Activated CD8-positive, alpha-beta memory T cell treated with anti-CD3 and anti-CD28 coated beads for 48 hours (primary cell): ENCODE measurements at places on chromosomes 6 and 20.

DNA sequence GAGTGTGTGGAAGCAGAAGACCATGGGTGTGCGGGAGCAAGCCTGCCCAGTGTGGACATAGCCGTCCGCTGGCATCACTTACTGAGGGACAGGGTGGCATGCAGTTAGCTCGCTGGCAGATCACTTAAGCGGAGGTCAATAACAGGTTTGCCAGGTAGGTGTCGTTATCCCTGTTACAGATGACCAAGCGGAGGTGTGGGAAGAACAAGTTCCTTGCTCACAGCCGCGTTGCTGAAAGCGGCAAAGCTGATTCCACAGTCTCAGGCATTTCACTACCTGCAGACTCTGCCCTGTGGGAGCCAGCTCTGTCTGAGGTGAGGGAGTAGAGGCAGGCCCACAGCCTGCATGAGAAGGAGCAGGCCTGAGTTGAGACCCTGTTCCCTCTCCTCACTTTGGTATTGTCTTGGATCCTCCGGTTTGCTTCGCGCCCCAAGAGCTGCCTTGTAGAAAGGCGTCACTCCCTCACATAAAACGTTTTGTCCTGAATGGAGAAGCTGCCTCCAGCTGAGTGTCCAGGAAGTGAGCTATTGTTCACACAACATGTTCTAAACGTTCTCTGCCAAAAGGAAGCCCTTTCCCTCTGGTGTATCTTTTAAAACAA lies 96.9 kb downstream of the TCP11 start:
- DNase-seq = no peak

DNA sequence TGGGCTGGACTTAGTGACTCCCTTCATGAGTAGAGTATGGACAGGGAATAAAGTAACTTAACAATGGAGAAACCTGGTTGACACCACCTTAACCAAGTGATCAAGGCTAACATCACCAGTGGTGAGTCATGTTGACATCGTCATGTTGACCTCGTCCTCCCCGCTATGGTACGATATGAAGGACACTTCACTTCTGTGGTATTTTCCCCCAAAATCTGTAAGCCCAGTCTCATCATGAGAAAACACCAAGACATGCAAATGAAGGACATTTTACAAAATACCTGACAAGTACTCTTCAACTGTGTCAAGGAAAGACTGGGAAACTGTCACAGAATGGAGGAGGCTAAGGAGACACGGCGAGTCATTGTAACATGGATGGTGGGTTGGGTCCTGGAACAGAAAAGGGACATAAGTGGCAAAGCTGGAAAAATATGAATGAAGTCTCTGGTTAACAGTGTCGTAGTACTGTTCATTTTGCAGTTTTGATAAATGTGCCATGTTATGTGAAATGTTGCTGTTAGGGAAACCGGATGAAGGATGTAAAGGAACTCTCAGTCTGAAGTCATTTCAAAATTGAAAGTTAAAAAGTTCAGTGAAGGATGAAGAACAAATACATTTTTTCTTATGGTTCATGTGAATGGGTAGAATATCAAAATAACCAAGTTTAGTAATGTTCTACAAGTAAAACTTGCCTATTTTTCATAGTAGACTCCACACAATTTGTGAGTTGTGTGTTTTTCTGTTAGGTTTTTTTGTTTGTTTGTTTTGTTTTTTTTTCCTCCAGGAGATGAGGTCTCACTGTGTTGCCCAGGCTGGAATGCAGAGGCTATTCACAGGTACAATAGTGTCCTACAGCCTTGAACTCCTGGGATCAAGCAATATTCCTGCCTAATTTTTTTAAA lies 247.5 kb downstream of the TMEM242 start:
- no peak for DNase-seq

DNA sequence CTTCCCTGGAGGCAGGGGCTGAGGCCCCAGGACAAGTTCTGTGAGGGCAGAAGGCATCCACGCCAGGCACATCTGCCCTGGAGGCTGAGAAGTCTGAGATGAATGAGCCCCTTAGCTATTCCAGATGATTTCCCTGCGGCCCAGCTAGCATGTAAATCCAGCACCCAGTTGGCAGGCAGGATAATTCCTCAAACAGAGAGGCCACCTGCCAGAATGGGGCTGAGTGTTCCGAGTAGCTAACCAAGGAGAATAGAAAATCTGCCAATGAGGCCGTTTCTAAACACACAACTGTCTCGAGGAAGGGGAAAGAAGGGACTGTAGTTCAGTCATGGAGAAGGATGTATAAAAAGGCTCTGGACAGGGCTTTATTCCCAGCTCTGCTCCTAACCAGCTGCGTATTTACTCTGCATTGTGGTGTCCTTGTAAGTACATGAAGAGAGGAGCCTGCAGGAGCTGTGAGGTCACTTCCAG lies 211.4 kb upstream of the CDYL start:
- no peak for DNase-seq

- no peak for DNase-seq
These were observed 68.1 kb downstream of the LRRC1 start for GRCh38 chr6:53862662-53863462.

- no peak for DNase-seq
These were observed 69.5 kb downstream of the AHI1 start for GRCh38 chr6:135428078-135428477.

DNA sequence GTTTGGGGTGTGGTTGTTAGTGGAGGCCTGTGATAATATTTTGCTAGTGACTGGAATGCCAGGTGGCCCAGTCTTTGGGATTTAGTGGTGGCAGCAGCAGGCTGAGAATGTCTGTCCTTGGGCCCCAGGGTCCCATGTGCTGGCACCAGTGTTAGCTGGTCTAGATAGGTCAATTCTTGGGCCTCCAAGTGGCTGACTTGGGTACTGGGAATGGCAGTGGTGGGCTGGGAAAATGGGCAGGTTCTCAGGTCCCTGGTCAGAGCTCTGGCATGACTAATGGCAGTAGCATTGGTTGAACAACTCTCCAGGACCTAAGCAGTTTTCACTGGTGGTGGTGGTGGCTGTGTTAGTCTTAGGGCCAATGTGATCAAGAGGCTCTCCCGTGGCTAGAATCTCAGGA lies 50.3 kb downstream of the OLIG3 start:
- no peak for DNase-seq

DNA sequence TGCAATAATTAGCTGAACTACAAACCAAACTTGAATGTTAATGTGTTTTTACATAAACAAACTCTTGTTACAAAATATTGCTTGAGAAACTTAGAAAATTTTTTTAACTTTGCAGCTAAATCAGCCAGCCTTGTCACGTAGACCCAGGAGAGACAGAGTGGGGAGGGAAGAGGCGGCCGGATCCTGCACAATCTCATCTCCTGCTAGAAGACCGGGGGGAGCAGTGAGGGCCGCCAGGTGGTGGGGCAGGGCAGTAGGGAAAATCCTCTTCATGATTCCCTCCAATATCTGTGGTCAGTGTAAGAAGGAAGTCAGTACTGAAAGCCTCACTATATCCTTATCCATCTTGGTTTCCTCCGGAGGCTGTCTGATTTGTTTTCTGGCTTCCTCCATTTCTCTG lies 193.3 kb downstream of the PACRG start:
- no peak for DNase-seq

GRCh38 chr6:169810066-169810989 lies 58.9 kb downstream of the ERMARD start:
- DNase-seq = no peak

GRCh38 chr6:104638841-104639290 lies 220.9 kb downstream of the HACE1 start:
- no peak for DNase-seq

DNA sequence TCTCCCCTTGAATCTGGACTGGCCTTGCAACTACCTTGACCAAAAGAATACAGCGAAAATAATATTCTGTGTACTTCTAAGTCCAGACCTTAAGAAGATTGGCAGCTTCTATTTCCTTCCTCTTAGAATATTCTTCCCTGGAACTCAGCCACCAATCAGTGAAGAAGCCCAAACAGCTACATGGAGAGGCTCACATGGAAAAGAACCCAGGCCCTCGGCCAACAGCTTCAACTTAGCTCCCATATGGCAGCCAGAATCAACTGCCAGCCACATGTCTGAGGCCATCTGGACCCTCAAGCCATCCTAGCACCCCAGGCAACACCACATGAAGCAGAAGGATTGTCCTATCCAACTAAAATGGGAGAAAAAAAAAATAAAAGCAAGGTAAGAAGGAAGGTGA lies 178.8 kb downstream of the IBTK start:
- no peak for DNase-seq

DNA sequence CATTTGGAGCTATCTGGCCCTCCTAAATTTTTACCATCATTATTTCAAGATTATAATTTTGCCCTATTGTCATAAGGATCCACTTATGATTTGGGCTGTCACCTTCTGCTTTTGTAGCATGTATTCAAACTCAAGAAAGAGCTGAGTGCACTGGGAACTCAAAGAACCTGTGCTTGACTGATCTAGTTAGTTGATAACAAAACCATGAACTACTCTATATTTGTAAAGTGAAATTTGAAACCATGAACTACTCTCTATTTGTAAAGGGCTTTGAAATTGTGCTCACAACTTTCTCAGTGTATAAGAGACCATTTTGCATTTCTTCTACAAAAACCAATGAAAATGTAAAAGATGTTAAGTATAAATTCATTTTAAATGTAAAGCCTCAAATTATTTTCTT lies 77.5 kb upstream of the POPDC3 start:
- DNase-seq = no peak

- DNase-seq = no peak
These were observed 592.3 kb downstream of the PKHD1 start for GRCh38 chr6:51495096-51495495.

- DNase-seq = no peak
These were observed 66.6 kb downstream of the LAMA4 start for GRCh38 chr6:112187736-112188135.

- no peak for DNase-seq
These were observed 15.6 kb downstream of the LRRN4 start for GRCh38 chr20:6038256-6038655.

- no peak for DNase-seq
These were observed 201.0 kb upstream of the FLRT3 start for GRCh38 chr20:14538433-14538832.

DNA sequence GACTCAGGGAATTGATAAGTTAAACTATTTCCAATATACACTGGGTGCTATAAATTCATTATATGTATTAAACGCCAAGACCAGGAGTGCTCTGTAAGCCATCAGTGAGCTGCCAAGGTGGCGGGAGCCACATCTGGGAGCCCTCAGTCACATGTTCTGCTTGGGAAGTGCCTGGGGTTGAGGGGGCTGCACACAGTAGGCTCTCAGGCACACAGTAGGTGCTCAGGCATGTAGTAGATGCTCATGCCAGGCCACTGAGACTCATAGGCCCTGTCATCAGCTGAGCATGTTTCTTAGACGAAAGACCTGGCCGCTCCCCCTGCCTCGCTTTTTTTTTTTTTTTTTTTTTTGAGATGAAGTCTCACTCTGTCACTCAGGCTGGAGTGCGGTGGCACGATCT lies 83.3 kb upstream of the BHLHE23 start:
- DNase-seq = no peak

DNA sequence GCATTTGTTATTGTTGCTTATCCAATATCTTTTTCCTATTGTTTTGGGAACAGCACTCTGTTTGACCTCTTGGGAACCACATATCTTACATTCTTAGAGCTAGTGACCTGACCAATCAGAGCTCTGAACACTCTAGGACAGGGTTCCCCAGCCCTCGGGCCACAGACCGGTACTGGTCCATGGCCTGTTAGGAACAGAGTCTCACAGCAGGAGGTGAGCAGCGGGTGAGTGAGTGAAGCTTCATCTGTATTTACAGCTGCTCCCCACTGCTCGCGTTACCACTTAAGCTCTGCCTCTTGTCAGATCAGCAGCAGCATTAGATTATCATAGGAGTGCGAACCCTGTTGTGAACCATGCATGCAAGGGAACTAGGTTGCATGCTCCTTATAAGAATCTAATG lies 226.0 kb upstream of the TSHZ2 start:
- no peak for DNase-seq

- no peak for DNase-seq
These were observed 235.3 kb upstream of the CEP162 start for GRCh38 chr6:84462698-84463097.

GRCh38 chr6:168385858-168386735 lies 54.9 kb upstream of the SMOC2 start:
- no peak for DNase-seq

GRCh38 chr6:36243562-36244212 lies 26.2 kb upstream of the PNPLA1 start:
- DNase-seq = no peak

GRCh38 chr6:84920021-84920420 lies 155.6 kb upstream of the TBX18 start:
- no peak for DNase-seq

GRCh38 chr6:122268394-122268793 lies 131.1 kb upstream of the HSF2 start:
- DNase-seq = no peak

DNA sequence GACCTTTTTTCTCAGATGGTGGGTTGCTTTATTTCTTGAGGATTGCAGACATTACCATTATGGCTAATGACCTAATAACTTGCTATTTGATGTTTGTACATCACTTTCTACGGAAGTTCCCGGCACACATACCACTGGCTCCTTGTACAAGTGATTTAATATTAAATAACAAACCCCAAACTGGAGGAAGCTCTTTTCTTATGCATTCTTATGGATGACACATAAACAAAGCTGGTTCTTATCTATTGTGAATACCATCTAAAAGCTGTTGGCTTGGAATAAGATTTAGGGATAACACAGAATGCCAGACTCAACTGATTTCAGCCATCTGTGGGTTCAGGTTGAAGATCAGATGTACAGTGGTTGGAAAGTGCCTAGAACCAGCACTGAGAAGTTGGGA lies 272.6 kb downstream of the TSHZ2 start:
- no peak for DNase-seq

DNA sequence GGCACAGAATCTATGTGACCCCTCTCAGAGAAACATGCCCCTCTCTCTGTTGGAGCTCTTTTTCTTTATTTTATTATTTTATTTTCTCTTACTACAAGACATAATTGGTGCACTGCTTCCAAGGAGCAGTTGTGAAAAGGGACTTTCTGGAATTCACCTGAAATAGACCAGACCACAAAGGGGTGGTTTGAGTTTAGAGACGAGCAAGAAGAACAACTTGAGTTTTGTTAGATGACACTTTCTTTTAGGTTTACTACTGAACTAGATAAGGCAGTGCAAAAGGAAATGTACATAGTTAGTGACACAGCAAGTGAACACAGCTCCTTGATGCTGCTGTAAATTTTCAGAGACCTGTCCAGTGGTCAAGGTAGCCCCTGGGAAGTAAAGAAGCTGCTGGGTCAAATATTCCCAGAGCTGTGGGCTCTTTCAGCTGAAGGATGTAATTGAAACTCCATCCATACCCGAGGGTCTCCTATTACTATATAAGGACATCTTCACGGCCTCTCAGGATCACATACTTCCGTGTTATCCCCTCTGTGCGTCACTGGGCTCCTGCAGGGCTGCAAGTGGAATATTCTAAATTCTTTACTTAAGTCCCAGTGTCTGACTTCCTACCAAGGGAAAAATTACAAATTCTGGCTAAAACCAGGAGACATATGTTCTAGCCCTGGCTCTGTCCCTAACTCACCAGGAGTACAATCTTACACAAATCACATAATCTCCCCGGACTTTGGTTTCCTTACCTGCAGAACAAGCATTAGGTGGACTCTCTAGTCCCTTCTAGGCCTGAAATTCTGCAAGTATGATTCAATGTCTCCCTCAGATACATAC lies 69.1 kb upstream of the ADTRP start:
- no peak for DNase-seq

GRCh38 chr6:127190552-127190951 lies 72.1 kb downstream of the RSPO3 start:
- DNase-seq = no peak

- DNase-seq = no peak
These were observed 5.0 kb downstream of the EYA2 start for GRCh38 chr20:46899621-46900020.

- no peak for DNase-seq
These were observed 220.7 kb upstream of the NOX3 start for GRCh38 chr6:155676346-155676745.
